ENCODE measurements at places on chromosomes 12 and 14.

- no peak for DNase-seq
These were observed 126.7 kb downstream of the TTC6 start for GRCh38 chr14:37721976-37722659.

DNA sequence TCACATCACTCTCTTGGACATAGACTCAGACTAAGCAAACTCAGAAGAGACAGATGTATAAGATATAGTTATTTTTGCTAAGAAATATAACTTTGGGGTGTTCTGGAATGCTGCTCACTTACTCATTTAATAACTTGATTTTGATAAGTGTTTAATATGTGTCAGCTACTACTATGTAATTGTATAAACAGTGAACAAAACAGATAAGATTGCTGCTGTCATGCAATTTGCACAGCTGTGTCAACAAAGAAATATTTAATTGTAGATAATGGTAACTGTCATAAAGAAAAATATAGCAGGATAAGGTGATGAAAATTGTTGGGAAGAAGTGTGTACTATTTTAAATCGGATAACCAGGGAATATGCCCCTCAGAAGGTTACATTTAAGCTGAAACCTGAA is 84.1 kb upstream of the ZDHHC17 start:
- no peak for DNase-seq

DNA sequence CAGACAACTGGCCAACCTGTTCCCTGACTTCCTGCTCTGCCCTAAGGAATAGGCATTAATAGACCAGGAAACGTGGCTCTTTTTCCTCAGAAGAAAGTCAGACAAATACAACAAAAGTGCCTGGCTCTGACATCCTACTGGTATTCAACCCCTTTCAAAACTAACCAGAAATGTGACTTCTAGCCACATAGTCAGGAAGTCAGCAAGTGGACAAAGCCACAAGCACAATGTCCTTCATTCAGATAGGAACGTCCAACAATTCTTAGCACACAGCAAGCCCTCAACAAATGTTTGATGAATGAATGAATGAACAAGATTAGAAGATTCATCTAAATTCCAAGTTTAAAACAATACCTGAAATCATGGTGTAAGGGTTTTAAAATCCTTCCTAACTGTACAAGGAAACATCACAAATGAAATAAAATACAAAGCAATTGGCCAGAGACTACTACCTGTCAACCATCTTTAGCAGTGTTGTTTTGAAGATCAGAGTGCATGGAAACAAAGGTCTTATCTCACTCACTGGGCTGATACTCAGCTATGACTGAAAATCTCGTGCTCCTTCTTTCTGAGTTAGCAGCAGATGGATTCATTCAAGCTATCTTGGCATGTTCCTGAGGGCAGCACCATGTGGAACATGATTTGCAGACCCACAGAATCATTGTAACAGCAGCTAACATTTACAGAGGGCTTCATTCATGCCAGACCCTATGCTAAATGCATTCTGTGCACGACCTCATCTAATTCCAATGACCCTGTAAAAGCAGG is 16.5 kb downstream of the APPL2 start:
- DNase-seq: no peak

GRCh38 chr12:116672842-116673516 is 64.9 kb downstream of the SPRING1 start:
- DNase-seq: no peak

GRCh38 chr12:90343966-90344365 is 611.0 kb downstream of the CCER1 start:
- DNase-seq: no peak

DNA sequence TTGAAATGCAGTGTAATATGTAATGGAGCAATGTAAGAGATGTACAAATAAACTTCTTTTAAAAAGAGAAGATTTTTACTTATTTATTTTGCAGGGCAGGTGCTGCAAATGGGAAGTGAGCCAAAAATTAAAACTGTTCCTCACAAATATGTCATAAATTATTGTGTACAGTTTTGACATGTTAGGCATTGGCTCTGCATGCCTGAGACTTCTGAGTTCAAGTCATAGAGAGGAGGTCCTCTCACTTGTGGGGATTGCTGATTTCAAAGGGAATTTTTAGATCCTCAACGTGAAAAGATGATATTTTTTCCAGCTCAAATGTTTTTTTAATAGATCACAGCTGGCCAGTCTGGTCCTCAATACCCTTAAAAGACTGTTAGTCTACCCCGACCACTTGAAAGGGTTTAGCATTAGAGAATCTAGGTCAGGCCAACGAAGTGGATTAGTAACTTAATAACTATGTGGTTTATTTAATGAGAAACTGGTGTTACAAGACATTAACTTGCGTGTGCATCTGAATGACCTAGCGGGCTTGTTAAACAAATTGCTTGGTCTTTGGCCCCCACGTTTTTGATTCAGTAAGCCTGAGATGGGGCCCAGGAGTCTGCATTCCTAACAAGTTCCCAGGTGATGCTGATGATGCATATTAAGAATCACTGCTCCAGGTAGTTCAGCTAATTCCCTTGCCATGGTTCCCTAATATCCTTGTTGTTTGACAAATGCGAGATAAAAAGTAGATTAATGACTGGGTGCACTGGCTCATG is 30.9 kb upstream of the WDR89 start:
- no peak for DNase-seq

- no peak for DNase-seq
These were observed 115.0 kb downstream of the RPAP3 start for GRCh38 chr12:47590771-47591360.

- no peak for DNase-seq
These were observed 1.5 kb upstream of the KCNH3 start for GRCh38 chr12:49537231-49537751.

DNA sequence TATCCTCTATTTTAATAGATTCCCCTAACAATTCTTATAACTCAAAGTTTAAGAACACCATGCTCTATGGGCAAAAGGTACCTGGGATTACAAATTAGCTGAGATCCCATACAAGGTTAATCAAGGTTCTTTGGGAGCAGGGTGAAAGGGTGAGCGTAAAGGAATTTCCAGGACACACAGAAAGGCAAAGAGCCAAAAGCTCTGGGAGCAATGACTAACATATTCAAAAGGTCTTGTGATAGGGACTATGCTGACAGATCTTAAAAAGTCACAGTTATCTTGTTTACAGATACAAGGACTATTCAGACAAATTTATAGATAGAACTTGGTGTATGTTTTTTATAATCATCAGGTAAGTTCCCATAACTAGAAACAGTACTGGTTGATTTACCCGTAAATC is 19.5 kb upstream of the PPFIBP1 start:
- DNase-seq: no peak

DNA sequence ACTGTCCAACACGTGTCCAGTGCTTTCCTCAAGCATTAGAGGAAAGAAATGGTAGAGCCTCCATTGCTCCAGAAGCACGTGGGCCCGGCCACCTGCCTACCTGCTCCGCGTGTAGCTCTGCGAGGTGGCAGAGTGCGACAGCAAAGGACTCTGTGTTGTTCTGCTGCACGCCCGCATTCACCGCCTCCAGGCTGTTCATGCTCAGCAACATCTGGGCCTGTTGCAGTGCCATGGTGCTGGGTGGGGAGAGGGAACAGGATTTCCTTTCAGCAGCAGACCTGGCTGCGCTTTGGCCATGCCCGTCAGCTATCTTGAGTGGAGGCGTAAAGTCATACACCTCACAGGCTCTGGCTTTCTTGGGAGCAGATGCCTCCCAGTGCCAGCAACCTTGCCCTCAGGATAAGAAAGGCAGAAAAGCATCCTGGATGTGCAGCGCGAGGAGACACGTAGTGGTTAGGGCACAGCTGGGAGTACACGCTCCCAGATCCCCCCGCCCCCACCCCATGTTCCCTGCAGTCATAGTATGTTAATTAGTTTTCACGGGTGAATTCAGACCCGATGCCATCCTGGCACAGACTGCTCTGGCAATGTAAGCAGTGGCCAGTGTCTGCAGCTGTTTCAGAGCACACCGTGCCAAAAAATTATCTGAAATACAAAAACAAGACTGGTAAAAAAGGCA is 25.1 kb downstream of the ANAPC5 start:
- no peak for DNase-seq

DNA sequence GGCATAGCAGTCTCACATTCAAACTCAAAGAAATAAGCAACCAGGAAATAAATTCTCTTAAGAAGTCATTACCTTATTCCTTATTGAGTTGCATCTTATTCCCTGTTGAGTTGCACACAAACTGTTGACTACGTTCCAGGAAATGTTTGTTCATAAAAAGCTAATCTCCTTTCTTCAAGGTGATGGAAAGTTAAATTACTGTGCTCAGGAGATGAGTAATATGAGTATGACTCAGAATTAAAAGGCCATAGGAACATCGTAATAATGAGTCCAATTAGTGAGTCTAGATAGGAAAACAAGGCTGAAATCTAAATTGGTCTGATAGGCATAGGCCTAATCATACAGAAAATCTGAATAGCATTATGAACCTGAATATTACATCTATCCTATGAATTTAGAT is 203.1 kb downstream of the SLC2A13 start:
- no peak for DNase-seq

- no peak for DNase-seq
These were observed 177.9 kb downstream of the KICS2 start for GRCh38 chr12:64044191-64044590.

DNA sequence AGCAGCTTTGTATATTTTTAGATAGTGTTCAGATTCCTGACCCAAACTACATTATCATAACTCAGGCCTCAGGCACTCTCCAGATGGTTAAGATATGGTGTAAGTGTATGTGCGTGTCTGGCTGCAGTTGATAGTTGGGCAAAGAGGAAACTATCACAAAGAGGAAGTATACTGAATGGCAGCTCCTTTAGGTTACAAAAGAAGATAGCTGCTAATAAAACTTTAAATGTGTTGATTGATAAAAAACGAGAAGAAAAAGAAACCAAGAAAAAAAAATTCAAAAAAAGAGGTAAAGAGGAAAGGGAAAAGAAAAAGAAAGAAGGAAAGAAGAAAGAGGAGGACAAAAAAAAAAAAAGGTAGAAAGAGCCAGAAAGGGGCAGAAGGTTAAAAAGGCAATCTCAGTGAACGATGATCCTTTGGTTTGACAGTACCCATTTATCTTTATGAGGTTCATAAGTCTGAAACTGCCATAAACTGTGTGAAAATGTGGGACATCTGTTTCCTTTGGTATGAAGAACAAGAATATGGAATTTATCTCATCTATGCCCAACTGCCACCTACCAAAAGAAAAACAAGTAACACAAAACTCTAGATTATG is 42.2 kb downstream of the TAOK3 start:
- no peak for DNase-seq

All from H54 (cell line).